ENCODE measurements at places on chromosomes 2 and 18.

DNA sequence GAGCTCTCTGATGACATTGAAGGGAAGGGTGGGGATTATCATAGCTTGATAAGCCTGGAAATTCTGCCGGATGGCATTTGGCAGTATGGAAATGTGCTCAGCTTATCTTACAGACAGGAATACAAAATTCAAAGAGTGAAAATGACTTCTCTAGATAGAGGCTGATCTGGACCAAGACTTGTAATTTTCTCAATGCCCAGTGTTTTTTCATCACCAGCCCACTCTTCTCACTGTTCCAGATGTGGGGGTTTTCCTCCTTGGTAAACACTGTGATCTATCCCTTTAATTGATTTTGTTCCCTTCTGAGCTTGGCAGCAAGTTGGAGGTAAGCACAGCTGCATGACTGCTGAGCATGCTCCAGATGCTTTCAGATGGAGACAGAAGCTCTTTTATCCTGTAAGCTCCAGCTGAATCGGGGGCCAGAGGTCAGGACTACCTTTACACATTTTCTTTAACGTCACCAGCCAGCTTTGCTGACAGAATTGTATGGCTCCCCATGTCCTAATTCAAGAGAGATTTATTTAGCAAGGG, 287.4 kb upstream of the TCF4 start:
- H3K27me3 ChIP-seq, result no peaks in the 10 kb centered on the region
- no peaks in the 10 kb centered on the region for H3K4me1 ChIP-seq
- DNase-seq, result no peak
- no peak overlapping the region for H3K4me3 ChIP-seq
- H3K36me3 ChIP-seq, result no peaks in the 10 kb centered on the region

GRCh38 chr2:235746257-235746934, 252.6 kb downstream of the AGAP1 start:
- H3K27ac ChIP-seq, result no peak overlapping the region
- no peak overlapping the region for H3K4me3 ChIP-seq
- H3K4me1 ChIP-seq, result peaks cover 12% of the 10 kb centered on the region
- H3K36me3 ChIP-seq, result peaks cover 8% of the 10 kb centered on the region
- H3K27me3 ChIP-seq, result peaks cover 5% of the 10 kb centered on the region

DNA sequence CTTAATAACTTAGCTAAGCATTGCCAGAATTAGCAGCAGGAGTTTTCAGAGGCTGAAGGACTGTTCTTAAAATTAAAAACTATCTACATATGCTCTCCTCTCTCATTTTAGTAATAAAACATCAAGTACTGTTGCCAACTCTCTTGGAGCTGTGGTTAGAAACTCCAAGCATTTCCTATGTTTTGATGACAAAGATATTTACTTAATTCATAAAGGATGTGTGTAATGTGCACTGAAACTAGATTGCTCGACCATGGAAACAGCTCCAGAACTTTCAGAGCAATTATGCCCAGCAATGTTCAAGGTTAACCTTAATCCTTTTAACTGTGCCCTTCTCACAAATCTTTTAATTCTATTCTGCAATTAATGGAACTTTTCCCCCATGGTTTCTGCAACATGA, 8.4 kb downstream of the GRP start:
- no peaks in the 10 kb centered on the region for H3K36me3 ChIP-seq
- H3K27me3 ChIP-seq, result no peaks in the 10 kb centered on the region
- no peaks in the 10 kb centered on the region for H3K4me1 ChIP-seq
- no peak overlapping the region for H3K4me3 ChIP-seq
- no peak for DNase-seq
- H3K27ac ChIP-seq, result no peak overlapping the region

GRCh38 chr2:56812432-56812831, 628.6 kb downstream of the CCDC85A start:
- H3K27me3 ChIP-seq, result no peaks in the 10 kb centered on the region
- DNase-seq, result no peak
- no peak overlapping the region for H3K4me3 ChIP-seq

DNA sequence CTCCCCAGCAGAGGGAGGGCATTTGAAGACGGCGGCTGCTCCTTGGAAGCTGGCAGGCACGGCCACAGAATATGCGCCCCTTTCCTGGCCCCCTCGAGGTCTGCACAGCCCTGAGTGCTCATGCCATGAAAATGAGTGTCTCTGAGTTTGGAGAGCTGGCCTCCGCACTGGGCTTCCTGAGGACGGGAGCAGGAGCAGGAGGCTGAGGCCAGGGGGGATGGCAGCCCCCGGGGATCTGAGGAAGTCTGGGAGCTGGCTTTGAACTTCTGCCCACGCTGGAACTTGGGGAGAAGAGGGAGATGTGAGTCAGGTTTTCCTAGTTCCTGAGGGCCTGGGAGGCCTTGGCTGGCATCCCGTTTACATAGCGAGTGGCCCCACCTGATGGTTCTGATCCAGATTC, 47.0 kb downstream of the RRM2 start:
- H3K4me1 ChIP-seq, result no peaks in the 10 kb centered on the region
- H3K4me3 ChIP-seq, result no peak overlapping the region
- no peaks in the 10 kb centered on the region for H3K36me3 ChIP-seq
- no peak overlapping the region for H3K27ac ChIP-seq
- DNase-seq, result no peak

DNA sequence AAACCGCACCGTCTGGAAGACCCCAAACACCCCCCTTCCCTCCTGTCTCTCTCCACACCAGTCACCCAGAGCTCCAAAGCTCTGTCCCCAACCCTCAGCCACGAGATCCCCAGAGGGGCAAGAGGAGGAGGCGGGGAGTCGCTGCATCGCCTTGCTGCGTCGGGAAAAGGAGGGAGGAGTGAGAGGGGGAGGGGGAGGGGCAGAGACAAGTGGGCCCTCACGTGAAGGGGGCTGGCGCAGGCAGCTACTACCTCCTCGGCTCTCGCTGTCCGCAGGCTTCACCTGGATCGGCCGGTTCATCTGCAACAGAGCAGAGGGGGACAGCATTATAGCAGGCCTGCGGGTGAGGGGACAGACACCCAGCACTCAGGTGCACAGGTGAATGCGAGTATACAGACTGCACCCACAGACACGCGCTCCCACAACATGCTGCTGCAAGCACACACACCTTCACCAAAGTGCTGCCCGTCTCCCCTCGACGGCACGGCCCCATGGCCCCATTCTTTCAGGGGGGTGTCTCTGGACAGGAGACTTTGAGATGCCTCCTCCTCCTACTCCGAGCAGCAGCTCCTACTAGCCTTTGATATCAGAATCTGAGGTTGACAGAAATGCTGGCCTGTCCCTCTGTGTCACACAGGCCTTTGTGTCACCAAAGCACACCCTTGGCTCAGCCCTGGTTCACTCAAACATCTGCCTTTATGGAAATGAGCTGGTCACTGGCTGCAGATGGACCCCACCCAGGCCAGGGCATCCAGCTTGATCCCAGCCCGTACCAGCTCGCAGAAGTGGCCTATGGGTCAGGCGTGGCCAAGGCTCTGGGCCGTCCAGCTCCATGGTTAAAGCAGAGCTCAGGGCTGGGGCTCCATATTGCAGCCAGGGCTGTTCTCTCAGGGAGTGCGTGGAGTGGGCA, 243.8 kb downstream of the CELF4 start:
- peaks cover 15% of the 10 kb centered on the region for H3K27me3 ChIP-seq
- DNase-seq, result no peak
- no peak overlapping the region for H3K4me3 ChIP-seq
- no peak overlapping the region for H3K27ac ChIP-seq

DNA sequence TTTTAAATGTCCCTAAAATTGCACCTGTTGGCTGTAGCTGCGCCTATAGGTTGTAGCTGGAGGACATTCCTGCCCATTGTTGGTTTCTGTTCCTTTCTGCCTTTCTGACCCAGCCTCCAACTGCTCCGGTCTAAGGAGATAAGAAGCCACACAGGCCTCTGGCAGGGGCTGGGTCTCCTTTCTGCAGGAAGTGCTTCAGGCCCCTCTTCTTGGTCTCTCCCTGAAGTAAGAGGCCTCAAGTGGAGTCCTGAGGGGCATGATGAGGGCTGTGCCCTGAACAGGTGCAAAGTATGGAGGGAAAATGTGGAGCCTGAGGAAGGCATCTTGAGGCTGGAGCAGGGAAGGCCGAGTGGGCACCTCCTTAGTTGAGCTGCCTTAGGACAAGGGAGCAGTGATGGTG, 10.4 kb upstream of the SFTPB start:
- no peaks in the 10 kb centered on the region for H3K36me3 ChIP-seq
- no peaks in the 10 kb centered on the region for H3K27me3 ChIP-seq
- peaks cover 13% of the 10 kb centered on the region for H3K4me1 ChIP-seq
- DNase-seq, result no peak
- H3K4me3 ChIP-seq, result no peak overlapping the region

DNA sequence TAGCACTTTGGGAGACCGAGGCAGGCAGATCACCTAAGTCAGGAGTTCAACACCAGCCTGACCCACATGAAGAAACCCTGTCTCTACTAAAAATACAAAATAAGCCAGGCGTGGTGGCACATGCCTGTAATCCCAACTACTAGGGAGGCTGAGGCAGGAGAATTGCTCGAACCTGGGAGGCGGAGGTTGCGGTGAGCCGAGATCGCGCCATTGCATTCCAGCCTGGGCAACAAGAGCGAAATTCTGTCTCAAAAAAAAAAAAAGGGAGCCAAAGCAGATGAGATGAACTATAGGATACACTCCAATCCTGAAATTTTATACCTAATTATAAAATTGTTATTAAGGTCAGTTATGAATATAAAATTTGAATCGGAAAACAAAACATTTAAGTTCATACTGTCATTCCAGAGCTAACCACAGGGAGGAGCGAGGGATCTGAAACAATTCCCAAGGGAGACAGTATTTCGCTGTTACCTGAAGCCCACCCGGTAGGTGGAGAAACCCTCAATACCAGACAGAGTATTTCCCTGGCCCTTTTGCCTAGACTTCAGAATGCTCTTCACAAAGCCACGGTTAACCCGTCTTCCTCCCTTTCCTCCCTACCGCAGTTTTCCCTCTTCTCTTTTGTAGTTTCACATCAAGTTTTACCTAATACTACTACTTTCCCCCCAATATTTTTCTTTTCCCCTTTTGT, 1.4 kb downstream of the PPM1G start:
- peaks cover 10% of the 10 kb centered on the region for H3K27me3 ChIP-seq
- peak; percentile 43 for DNase-seq
- H3K36me3 ChIP-seq, result peaks cover 9% of the 10 kb centered on the region
- peak overlapping the region; percentile 93 for H3K4me3 ChIP-seq

GRCh38 chr2:42848726-42849290, 56.4 kb upstream of the HAAO start:
- no peak overlapping the region for H3K4me3 ChIP-seq
- no peak for DNase-seq
- peaks cover 3% of the 10 kb centered on the region for H3K27me3 ChIP-seq
- H3K4me1 ChIP-seq, result no peaks in the 10 kb centered on the region

DNA sequence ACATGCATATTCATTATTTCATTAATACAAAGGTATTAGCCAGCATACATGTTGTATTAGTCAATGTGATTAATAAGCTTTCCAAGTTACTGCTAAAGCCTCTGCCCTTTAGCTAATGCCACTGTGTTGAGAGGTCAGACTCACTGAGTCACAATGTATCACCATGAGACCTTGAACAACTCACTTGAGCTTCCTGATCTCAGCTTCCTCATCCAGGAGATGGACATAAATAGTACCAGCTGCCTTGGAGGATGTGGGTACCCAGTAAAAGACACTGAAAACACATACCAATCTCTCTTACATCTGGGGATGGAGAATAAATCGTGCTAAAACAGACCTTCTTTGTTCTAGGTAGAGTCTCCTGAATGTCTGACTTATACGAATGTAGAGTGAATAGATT, 224.6 kb downstream of the EPHA4 start:
- H3K27ac ChIP-seq, result no peak overlapping the region
- DNase-seq, result no peak
- H3K4me3 ChIP-seq, result no peak overlapping the region
- no peaks in the 10 kb centered on the region for H3K36me3 ChIP-seq

DNA sequence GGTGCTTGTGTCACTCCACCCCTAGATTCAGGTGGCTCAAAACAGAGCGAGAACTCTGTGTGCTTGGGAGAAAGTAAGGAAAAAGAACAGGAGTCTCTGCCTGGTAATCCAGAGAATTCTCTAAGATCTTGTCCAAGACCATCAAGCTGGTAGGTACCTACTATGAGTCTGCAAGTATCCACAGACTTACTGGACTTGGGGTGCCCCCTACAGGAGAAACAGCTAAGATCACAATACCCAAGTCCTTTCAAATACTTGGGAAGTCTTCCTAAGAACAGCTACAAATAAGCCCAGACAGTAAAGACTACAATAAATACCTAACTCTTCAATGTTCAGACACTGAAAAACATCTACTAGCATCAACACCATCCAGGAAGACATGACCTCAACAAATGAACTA, 1143.6 kb upstream of the ACVR2A start:
- H3K27ac ChIP-seq, result no peak overlapping the region
- no peaks in the 10 kb centered on the region for H3K27me3 ChIP-seq
- H3K4me3 ChIP-seq, result no peak overlapping the region
- H3K4me1 ChIP-seq, result no peaks in the 10 kb centered on the region
- DNase-seq, result no peak

DNA sequence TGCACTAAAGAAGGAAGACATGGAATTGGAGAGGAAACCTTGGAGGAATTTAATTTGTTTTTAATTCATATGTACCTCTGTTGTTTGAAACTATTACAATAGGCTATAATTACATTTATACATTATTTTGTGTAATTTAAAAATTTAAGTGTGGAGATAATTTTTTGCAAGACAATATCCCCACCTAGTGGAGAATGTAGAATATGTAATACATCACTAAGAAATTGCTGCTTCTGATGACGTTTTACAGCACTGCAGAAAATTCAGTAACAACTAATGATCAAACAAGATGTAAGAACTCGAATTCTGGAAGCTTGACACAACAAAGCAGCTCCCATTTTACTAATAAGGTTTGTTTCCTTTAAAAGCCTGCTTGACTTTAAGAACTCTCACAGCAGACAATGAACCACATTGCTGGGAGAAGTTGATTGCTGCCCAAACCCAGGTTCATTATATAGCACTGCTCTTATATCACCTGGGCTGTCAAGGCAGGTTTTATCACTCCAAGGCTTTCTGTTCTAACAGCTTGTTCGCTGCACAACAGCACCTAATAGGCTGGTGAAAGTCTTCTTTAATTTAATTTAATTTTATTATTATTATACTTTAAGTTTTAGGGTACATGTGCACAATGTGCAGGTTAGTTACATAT, 53.4 kb downstream of the THADA start:
- no peaks in the 10 kb centered on the region for H3K27me3 ChIP-seq
- H3K27ac ChIP-seq, result no peak overlapping the region
- H3K4me3 ChIP-seq, result no peak overlapping the region
- H3K4me1 ChIP-seq, result no peaks in the 10 kb centered on the region
- peaks cover 1% of the 10 kb centered on the region for H3K36me3 ChIP-seq
- no peak for DNase-seq

- H3K27ac ChIP-seq, result no peak overlapping the region
- DNase-seq, result no peak
- H3K27me3 ChIP-seq, result peaks cover 11% of the 10 kb centered on the region
- peaks cover 3% of the 10 kb centered on the region for H3K4me1 ChIP-seq
- no peak overlapping the region for H3K4me3 ChIP-seq
Measured at GRCh38 chr2:101850991-101851390, 140.8 kb upstream of the IL1R2 start.

- H3K27me3 ChIP-seq, result no peaks in the 10 kb centered on the region
- H3K4me3 ChIP-seq, result no peak overlapping the region
- no peak for DNase-seq
- H3K4me1 ChIP-seq, result peaks cover 3% of the 10 kb centered on the region
Measured at GRCh38 chr18:46856973-46857372, 60.3 kb downstream of the PIAS2 start.
